Thoracic aorta endothelial cell (primary cell): ENCODE measurements at places on chromosomes 4 and X. TPM values are rescaled to one million over a fixed set of nuclear protein-coding genes. Genes with fewer than 3 reads are reported as not detected.

GLRA3 gene
- total RNA-seq, result not detected in 2 replicates

BST1 gene
- 6.0 and 14.8 TPM in 2 replicates for total RNA-seq

UNC5C gene
- total RNA-seq, result under 0.01 and 0.13 TPM in 2 replicates

AASDH gene
- total RNA-seq, result 16.2 and 20.3 TPM in 2 replicates

CC2D2A gene
- total RNA-seq, result 23.1 and 24.8 TPM in 2 replicates

SPOCK3 gene
- 0.43 TPM in 1 of 2 replicates, not detected in the other for total RNA-seq

PNMA6F gene
- not detected in 2 replicates for total RNA-seq
